ENCODE measurements at places on chromosomes 5 and 9.

- DNase-seq, result no peak
These were observed 34.9 kb downstream of the TRIO start for GRCh38 chr5:14178091-14178490.

GRCh38 chr5:76556511-76557221 is 66.5 kb downstream of the F2RL2 start:
- DNase-seq, result no peak

- peak; percentile 88 for DNase-seq
These were observed at the start of gene RECK for GRCh38 chr9:36036780-36037548. Gene RECK (plus strand): TSS chr9:36036913. CDS start chr9:36036999, 86 bp downstream.

GRCh38 chr5:7391814-7392692 is 3.9 kb upstream of the ADCY2 start:
- peak; percentile 52 for DNase-seq

DNA sequence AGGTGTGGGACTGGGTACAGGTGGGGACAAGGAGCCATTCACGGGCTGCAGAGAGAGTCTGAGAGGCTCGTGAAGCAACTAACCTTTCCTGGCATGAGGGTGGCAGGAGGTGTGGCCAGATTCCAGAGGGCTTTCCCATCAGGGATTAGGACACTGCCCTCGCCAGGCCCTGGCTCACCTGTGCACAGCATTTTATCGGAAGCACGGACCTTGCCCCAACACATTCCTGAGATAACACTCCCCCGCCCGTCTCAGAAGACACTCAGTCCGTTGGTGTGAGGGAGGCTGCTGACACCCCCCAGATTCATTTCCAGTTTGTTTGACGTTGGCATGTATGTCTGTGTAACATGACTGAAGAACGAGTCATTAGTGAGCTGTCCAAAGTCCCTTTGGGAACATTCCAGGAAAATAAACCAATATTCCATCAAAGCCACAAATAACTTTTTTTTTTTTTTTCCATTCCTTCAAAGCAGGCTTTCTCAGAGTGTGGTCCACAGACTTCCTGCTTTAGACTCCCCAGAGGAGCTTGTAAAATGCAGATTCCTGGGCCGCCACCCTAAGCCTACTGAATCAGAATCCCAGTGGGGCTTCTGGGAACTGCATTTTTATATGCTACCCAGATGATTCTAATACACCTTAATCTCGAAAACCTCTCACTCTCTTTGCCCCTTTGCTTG is 23.4 kb downstream of the WWC1 start:
- DNase-seq, result no peak

- no peak for DNase-seq
These were observed 17.5 kb upstream of the PHF19 start for GRCh38 chr9:120894321-120895148.

DNA sequence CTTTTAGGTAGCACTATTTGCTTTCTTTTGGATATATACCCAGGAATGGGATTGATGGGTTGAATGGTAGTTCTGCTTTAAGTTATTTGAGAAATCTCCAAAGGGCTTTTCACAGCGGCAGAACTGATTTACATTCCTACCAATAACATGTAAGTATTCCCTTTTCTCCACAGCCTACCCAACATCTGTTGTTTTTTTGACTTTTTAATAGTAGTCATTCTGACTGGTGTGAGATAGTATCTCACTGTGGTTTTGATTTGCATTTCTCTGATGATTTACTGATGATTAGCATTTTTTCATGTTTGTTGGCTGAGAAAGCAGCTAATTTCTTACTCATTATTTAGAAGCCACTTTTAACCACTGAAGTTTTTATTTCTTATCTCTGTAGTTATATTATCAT is 221.1 kb upstream of the ACTBL2 start:
- DNase-seq, result no peak

DNA sequence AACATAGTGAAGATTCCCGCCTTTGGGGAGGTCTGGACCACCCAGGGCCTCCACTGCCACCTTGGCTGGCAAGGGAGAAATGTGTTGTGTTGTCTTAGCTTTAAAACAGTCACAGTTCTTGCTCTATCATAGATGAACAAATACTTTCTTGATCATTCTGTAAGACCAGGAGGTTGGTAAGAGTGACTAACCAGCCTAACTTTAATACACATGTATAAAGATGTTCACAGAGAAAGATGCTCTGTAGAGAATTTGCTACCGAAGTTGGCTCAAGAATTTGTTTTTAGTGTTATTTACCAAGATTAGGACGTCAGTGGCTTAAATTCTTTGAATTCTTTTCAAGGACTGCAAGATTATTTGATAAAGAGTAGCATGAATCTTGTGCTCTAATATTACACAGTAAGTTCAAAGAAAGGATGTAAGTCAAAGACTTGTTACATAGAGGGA is 28.4 kb downstream of the GLRX start:
- no peak for DNase-seq

- DNase-seq, result peak; percentile 73
These were observed 3.2 kb downstream of the RAB24 start for GRCh38 chr5:177300236-177300880.

- no peak for DNase-seq
These were observed 316.1 kb downstream of the GADD45G start for GRCh38 chr9:89920951-89921350.
